ENCODE measurements at places on chromosomes 7 and 10.

DNA sequence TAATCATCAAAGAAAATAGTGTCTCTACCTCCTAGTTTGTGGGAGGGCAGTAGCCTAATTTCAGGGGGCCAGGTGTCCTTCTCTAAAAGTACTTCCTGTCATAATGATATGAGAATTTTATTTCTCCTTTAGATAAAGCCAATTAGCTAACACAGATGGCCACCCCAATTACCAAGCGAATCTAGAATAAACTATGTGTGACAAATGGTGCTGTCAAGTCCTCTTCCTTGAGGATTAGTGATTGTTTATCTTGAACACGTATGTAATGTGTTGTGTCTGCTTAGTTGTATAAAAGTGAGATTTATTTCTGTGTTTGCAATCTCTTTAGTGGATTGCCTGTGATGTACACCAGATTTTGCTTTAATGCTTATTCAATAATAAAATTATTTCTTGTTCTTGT lies 1120.0 kb downstream of the SORCS1 start:
- DNase-seq, result no peak

- DNase-seq, result no peak
Measured at GRCh38 chr10:126247446-126247975, 140.8 kb downstream of the ADAM12 start.

GRCh38 chr10:96082748-96083147 lies 39.4 kb downstream of the CCNJ start:
- no peak for DNase-seq

GRCh38 chr10:58052772-58053171 lies 214.9 kb downstream of the IPMK start:
- DNase-seq, result no peak

DNA sequence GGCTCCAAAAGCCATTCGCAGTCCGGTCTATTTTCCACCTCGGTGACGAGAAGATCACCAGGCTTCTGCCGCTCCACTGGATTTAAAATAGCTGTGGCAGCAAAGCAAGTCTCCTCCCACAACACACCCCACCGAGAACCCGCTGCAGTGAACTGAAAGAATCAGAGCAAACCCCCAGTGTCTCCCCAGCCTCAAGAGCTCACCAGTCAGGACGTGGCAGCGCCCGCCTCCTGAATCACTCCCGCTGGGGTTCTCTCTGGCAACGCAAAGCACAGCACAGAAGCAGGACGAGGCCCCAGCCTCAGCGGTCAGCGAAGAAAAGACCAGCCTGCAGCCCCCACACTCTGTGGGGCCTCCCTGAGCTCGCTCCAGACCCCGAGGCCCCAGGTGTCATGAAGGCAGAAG lies 126.1 kb upstream of the PPP2R2D start:
- DNase-seq, result no peak

DNA sequence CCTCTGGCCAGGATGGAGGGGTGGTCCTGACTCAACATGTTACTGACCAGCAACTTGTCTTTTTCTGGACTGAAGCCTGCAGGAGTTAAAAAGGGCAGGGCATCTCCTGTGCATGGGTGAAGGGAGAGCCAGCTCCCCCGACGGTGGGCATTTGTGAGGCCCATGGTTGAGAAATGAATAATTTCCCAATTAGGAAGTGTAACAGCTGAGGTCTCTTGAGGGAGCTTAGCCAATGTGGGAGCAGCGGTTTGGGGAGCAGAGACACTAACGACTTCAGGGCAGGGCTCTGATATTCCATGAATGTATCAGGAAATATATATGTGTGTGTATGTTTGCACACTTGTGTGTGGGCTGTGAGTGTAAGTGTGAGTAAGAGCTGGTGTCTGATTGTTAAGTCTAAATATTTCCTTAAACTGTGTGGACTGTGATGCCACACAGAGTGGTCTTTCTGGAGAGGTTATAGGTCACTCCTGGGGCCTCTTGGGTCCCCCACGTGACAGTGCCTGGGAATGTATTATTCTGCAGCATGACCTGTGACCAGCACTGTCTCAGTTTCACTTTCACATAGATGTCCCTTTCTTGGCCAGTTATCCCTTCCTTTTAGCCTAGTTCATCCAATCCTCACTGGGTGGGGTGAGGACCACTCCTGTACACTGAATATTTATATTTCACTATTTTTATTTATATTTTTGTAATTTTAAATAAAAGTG lies 6.0 kb downstream of the PLAU start:
- no peak for DNase-seq

DNA sequence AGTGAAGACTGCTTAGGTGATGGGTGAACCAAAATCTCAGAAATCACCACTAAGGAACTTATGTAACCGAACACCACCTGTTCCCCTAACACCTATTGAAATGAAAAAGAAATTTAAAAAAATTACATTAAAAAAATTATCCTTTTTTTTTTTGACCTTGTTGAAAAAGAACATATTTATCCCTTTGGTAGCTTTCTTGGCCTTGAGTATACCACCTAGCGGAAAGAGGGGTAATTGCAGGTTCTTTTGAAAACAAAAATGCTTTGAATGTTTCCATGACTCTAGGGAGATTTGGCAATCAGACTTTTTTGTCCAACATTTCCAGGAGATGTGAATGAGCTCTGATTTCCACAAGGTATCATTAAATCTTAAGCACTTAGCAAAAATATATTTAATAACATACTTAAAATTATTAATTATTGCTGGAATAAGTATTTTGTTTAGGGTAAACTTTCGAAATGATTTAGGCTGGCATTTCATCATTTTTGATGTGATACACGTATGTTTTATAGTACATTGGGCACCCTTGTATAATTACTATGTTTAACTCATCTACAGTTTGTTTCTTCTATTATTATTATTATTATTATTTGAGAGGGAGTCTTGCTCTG lies 47.0 kb upstream of the ELMO1 start:
- DNase-seq, result no peak

- DNase-seq, result no peak
Measured at GRCh38 chr7:158097106-158097452, 490.5 kb downstream of the PTPRN2 start.

GRCh38 chr7:105808209-105808608 lies 68.2 kb downstream of the ATXN7L1 start:
- DNase-seq, result no peak

DNA sequence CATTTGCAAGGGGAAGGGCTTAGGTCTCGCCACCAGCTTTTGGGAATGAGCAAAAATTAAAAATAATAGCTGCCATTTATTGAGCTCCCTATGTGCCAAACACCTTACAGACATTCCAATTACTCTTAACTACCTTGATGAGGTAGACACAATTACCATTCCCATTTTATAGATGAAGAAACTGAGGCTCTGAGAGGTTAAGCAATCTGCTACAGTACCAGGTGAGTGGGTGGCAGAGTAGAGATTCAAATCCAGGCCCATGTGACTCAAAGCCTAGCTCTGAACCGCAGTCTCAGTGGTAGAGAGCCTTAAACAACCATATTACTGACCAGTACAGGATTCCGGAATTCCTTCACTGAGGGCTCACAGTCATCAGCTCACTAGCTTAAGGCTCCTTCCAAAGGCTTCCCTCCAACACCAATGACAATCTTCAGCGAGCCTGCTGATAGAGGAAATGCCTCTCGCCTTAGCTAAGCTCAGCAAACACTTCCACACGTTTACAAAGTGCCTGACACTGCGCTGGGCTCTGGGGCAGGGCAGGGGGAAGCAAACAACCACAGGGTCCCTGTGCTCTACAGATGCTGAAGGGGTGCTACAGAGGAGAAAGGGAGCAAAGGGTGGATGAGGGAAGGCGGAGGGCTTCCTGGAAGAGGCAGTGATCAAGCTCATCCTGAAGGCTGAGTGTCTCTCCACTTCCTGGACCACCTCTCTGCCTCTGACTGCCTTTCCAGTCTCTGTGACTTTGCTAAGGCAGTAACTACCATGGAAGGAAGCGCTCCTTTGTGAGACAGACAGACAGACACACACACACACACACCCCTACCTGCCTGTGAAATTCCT lies 7.4 kb downstream of the LRRC20 start:
- DNase-seq, result no peak

DNA sequence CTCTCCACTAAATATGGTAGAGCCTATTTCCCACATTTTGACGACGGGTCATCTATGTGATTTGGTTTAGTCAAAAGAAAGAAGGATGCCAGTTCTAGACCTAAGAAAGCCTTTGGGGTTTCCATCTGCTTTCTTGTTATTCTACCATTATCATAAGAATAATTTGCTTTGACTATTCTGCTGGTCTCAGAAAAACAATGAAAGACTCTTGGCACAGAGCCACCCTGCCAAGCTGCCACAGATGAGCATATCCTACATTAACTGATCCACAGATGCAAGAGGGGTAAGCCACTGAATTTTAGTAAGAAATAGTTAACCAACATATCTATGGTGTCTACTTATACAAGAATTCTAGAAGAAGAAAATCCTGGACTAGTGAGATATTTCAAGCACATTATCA lies 158.6 kb upstream of the MAGI2 start:
- no peak for DNase-seq

DNA sequence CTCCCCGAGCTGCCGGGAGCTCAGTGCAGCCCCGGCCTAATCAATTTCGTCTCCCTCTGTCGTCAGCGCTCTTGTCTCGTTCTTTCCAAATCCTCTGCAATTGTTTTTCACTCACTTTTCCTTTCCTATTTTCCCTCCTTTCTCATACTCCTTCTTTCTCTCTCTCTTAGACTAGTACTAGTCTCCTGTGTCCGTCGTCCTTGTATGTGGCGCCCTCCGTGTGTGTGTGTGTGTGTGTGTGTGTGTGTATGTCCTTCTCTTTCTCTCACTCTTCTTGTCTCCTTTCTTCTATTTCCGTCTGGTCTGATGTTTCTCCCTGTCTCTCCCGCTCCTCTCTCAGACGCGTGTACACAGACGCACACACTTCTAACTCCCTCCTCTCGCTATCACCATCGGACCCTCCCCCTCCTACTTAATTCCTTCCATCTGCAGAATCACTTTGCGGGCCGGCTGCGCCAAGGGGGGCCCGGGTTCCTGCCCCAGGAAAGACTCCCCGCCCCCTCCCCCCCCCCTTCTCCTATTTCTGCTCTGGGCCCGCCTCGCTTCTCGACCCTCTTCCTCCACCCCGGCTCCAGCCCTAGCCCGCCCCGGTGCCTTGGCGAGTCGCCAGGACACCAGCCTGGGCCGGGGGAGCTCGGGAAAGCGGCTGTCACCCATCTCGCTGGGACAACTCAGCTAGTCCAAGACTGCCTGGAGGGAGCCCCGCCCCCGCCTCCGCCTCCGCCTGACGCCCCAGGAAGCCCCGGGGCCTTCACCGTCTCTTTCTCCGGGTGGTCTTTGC lies 743 bp upstream of the ZCCHC24 start:
- peak; percentile 48 for DNase-seq

GRCh38 chr10:86752311-86752710 lies 4.1 kb upstream of the BMPR1A start:
- no peak for DNase-seq

GRCh38 chr7:33964417-33965182 lies 59.3 kb downstream of the BMPER start:
- no peak for DNase-seq

DNA sequence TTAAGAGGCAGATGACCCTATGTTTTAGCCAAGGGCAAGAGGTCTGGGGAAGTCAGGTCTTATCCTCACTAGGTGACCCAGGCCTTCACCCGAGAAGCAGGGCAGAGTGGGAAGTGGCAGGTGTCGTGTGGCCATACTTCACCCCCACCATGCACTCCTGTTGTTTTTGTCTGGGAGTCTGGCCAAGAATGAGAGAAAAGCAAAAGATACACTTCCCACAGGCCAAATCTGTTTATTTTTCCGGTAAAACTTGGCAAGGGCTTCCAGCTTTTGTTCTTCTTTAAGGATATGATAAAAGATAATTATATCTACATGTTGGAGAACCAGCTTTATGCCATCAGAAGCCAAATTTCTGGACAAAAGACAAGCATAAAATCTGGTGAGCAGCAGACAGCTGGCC lies 137.4 kb upstream of the CDC14C start:
- no peak for DNase-seq

DNA sequence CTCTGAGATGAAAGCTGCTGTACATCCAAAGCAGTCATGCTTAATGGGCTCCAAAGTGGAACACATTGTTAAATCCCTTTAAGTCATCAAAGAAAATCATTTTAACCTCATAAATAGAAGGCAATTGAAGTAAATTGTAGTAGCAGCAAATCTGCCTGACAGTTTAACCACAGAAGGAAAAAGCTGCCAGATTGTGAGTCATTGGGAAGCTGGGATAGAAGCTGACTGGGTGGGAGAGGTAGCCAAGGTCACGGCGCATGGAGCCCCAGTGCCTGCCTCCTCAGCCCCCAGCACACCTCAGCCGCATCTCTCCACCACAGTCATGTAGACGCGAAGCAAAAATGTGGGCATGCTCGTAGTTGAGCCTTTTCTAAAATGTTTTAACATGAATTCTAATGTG lies 44.0 kb downstream of the TARP start:
- DNase-seq, result no peak

GRCh38 chr10:69757206-69757552 lies 44.5 kb upstream of the COL13A1 start:
- no peak for DNase-seq

DNA sequence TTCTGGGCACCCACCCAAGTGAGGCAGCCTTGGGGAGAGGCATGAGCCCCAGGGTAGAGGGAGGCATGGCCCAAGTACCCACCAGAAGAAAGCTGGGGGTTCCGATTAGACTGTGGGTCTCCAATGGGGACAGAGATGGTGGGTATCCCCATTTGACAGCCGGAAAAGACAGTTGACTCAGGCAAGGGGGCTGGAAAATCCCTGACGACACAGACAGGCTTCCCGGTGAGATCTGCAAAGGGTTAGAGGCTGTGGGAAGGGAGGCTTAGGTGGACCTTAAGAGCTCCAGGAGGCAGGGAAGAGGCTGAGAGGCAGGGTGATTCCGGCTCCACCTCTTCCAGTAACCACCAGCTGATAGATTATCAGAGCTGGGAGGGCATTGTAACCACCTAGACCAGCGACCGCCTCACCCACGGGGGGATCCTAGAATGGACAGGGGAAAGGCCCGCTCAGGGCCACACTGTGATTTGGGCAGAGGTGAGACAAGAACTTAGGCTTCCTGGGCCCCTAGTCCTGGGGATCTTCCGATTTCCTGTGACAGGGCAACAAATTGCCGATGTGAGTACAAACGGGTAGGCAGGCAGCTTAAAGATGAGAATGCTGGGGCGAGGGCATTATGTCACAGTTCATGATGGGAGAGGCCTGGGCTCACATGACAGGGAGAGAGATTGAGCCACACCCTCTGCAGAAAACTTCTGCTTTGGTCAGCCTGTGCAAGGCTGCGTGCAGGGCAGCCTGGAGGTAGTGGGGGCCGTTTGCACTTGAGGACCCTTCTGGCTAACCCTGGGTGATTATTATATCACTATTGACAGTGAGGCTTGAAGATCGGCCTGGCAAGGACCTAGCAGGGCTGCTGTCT lies 5.4 kb downstream of the TBATA start:
- no peak for DNase-seq

- DNase-seq, result no peak
Measured at GRCh38 chr7:129371487-129371886, 62.7 kb upstream of the STRIP2 start.

- DNase-seq, result no peak
Measured at GRCh38 chr10:127964621-127965020, 57.7 kb downstream of the PTPRE start.
